ENCODE measurements at places on chromosomes 11 and 22.

- DNase-seq: no peak
Measured at GRCh38 chr22:43467216-43467940, 55.6 kb downstream of the MPPED1 start.

DNA sequence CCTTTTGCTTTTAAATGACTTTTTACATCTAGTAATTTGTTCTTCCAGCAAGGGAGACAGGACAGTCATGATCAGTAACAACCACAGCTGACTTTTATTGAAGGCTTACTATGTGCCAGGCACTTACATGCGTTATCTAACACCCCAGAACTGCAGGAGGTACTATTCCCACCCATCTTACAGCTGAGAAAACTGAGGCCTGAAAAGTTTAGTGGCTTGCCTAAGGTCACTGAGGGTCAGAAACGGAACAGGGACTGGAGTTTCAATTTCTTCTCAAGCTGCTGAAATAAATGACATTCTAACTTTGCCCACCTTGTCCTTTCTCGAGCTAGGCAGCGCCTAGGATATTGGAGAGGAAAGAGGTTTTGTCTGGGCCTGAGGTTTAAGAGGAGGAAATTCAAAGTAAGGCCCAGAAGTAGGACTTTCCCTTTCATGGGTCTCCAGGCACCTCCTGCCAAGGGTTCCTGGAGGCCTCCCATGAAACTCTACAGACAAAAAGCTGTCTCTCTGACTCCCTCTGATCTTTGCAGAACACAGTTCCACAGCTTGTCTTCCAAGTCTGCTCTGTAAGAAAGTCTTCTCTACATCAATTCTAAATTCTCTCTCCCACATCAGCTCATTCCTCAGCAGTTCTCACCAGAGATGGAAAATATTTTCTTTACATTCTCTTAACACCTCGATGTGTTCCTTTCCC lies 102.2 kb downstream of the NAT10 start:
- DNase-seq: no peak

GRCh38 chr22:43390872-43391271 lies 20.9 kb upstream of the MPPED1 start:
- no peak for DNase-seq

DNA sequence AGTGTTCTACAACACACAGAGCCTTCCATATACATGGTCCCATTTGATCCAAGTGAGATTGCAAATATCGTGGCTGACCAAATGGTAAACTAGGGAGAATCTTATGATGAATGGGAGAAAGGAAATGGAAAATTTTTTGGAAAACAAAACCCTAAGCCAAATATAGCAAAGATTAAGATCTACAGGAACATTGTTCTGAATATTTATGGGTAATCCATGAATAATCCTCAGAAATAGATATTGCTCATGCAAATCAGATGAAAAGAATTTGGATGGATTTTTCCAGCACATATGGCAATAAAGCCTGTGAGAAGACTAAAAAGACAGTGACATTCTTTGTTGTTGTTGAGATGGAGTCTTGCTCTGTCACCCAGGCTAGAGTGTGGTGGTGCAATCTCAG lies 21.7 kb upstream of the PRDM10 start:
- DNase-seq: no peak

DNA sequence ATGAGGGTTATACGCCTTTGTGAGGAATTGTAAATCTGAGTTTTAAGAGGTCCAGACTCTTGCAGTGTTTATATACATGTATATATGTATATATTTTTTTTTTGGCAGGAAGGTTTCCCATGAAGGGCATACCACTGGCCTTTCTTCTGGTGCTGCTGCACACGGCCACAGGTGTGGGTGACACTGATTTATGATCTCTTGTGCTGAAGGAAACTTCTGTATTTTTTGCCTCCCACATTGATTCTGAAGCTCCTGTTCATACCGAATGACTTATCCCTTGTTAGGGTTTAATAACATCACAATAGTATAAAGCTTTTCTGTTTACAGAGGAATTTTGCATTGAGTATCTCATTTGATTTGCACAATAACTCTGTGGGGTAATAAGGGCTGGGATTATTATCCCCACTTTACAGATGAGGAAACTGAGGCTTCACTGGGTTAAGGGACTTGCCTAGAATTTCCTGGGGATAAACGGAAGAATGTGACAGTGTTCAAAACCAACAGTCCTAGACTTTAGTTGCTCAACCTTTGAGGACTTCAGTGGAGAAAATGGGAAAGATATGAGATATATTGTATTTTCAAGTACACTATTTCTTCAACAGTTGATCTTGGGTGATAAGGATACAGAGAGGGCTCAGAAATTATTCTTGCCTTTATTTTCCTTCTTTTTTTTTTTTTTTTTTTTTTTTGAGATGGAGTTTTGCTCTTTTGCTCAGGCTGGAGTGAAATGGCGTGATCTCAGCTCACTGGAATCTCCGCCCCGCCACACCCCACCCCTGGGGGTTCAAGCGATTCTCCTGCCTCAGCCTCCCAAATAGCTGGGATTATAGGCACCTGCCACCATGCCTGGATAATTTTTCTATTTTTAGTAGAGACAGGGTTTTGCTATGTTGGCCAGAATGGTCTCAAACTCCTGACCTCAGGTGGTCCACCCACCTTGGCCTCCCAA lies 70.1 kb downstream of the MICAL2 start:
- no peak for DNase-seq

- no peak for DNase-seq
Measured at GRCh38 chr11:72380132-72380503, 54.2 kb downstream of the CLPB start.

- DNase-seq: no peak
Measured at GRCh38 chr11:115645631-115646317, 141.6 kb upstream of the CADM1 start.

DNA sequence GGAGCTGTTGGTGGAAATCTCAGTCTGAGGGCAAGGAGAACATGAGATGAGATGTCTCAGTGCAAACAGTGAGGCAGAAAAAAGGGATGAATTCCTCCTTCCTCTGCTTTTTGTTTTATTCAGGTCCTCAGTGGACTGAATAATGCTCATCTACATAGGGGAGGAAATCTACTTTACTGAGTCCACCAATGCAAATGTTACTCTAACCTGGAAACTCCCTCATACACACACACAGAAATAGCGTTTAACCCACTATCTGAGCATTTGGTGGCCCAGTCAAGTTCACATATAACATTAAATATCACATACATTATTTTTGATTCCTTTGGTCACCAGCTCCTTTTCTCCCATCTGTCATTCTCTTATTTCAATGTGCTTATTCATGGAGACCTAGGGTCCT lies 418.8 kb downstream of the TMEM135 start:
- DNase-seq: no peak

DNA sequence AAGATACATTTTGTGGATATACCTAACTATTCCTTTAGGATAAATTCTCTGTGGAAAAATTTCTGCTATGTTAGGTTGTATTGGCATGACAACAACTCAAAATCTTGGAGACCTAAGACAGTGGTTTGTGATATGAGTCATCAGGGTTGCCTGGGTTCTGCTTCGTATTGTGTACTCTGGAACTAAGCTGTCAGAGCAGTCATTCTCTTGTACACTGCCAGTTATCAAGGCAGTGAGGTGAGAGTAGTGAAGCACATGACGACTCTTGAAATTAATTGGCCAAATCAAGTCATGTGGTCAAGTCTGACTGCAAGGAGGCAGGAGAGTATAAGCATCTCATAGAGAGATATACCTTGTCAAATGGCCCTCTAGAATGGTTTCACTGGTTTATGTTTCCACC lies 104.4 kb downstream of the FANCF start:
- DNase-seq: no peak

GRCh38 chr11:107563702-107564101 lies 1.8 kb downstream of the ALKBH8 start:
- DNase-seq: no peak

- DNase-seq: no peak
Measured at GRCh38 chr11:88206751-88207150, 31.5 kb upstream of the RAB38 start.

DNA sequence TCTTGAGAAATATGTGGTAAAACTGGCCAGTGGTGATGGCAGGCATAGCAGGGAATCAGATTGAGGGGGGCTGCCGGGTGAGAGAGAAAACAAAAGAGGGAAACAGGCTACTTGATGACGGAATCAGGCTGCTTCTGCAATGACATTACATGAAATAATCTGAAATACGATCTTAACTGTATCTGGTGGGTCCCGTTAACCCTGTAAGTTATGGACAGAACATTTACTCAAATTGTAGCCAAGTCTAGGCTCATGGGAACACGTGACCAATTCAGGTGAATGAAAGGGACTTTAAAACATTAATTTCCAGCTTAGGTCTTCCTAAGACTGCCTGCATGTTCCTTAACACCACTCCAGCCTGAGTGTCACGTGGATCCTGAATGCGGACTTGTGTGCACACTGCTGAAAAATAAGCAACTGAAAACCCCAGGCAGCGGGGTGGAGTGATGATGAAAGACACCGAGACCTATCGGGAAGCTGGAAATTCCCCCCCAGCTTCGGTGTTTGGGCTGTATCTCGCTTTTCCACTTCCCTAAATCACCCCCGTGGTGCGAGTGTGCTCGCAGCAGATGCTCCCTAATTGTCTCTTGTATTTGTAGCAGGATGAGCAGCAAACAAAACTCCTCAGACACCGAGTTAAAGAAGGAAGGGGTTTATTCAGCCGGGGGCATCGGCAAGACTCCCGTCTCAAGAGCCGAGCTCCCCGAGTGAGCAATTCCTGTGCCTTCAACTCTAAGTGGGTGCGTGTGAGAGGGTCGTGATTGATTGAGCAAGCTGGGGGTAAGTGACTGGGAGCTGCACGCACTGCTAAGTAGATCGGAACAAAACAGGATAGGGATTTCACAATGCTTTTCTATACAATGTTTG lies 145.0 kb upstream of the GRK3 start:
- no peak for DNase-seq

DNA sequence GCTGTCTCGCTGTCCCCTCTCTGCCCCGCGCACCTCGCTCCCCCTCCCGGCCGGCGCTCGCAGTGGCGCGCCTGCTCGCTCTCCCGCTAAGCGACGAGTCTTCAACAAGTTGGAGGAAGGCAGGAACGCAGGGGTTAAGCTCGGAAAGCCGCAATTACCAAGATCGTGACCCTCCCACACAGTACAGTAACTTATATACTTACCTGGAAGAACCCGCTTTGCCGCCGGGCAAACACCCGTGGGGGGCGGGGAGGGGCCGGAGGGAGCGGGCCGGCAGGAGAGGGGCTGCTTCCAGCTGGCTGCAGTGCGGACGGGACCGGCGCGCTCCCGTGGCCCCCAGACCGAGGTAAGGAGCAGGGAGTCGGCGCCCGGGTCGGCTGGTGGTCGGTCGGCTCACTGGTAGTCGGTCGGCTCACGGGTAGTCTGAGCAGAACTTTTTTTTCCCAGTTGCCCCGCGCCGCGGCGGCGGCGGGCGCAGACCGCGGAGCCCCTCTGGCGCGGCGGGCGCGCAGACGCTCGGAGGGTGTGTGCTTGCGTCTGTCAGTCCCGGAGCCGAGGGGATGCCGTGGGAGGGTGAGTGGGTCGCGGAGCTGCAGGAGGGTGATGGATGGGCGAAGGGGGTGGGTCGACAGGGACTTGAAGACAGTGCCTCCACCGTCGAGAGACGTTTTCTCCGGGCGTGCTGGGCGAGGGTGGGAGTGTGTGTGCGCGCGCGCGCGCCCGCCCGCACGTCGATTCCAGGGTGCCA lies 101.2 kb upstream of the HSD17B12 start:
- no peak for DNase-seq

DNA sequence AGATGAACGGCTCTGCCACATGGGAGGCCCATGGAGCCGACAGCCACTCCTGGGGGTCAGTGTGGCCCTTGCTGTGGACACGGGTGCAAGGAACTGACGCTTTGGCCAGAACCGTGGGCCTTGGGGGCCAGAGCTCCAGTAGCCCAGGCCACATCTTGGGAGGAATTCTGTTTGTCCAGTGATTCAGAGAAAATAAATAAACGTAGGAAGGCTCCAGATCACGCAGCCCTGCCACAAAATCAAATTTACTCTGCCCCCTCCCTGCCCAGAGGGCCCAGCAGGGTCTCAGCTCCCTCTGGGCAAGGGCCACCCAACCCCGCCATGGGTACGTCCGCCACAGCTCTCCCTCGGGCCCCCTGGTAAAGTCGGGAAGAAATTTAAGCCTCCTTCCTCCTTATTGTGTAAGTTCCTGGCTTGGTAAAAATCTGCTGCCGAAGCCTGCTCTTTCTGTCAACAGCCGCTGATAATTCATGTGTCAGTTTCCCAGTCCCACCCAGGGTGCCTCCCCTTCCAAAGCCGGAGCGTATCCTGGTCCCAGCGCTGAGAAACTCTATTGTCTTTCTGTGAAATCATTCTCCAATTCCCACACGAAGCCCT lies 6.9 kb upstream of the MUC5AC start:
- DNase-seq: no peak

- DNase-seq: no peak
Measured at GRCh38 chr22:42280836-42281235, 10.4 kb upstream of the TCF20 start.

- no peak for DNase-seq
Measured at GRCh38 chr11:24391167-24391566, 105.7 kb upstream of the LUZP2 start.

GRCh38 chr22:23175817-23176644 lies 4.3 kb upstream of the BCR start:
- DNase-seq: no peak

DNA sequence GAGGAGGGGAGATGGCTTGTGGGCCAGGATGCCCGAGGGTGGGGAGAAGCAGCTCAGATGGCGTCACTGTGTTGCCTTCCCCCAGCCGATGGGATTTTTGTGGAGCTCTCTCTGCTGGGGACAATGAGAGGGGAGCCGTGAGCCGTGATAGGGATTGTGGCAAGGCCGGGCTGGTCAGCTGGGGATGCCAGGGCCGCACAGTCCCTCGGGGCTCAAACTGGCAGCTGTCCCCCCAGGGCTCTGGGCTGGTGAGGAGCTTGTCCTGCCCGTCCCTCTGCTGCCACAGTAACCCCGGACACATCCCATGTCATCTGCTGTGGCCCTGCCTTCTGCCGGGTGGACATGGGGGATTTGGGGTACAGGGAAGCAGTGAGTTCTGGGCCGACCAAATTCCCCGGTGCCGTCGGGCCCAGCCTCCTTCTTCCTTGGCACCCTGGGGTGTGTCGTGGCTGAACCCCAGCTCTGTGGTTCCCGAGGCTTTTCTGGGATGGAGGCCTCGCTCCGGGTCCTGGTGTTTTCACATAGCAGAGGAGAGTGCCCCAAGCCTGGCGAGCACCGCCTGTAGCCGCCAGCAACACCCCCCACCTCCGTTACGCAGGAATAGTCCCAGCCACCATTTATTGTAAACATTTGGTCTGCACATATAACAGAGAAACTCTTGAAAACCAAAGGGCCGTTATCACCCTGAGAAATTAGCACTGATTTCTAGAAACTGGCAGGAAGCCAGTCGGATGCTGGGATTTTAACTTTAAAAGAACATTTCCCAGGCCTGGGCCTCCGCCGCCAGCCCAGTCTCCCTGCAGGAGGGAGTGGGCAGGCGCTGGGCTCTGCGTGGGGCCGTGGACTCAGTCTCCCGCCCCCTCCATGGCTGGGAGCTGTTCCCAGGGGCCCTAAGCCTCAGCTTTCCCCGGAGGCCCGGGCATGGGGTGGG lies 9.9 kb downstream of the BRSK2 start:
- DNase-seq: no peak

GRCh38 chr11:23765682-23766252 lies 731.1 kb upstream of the LUZP2 start:
- no peak for DNase-seq
